ENCODE measurements at places on chromosomes 1 and 21. TPM values are rescaled to one million over a fixed set of nuclear protein-coding genes. Genes with fewer than 3 reads are reported as not detected.

RSPO1 gene
- total RNA-seq: not detected

MPL gene
- total RNA-seq: not detected

ZNF670 gene
- 1.5 TPM for total RNA-seq

KANK4 gene
- total RNA-seq: not detected

SIPA1L2 gene
- total RNA-seq: 0.86 TPM

FALEC gene
- total RNA-seq: 0.60 TPM

AVPR1B gene
- total RNA-seq: not detected

KCNE2 gene
- total RNA-seq: not detected

GUK1 gene
- 327 TPM for total RNA-seq

PTAFR gene
- 0.99 TPM for total RNA-seq

- H3K36me3 ChIP-seq: peaks cover 36% of the 10 kb centered on the region
- H3K4me3 ChIP-seq: peak overlapping the region; percentile 46
- H3K4me1 ChIP-seq: peaks cover 62% of the 10 kb centered on the region
- H3K27ac ChIP-seq: peak overlapping the region; percentile 76
These were observed 11.4 kb downstream of the FASLG start for GRCh38 chr1:172670316-172670715.

DNA sequence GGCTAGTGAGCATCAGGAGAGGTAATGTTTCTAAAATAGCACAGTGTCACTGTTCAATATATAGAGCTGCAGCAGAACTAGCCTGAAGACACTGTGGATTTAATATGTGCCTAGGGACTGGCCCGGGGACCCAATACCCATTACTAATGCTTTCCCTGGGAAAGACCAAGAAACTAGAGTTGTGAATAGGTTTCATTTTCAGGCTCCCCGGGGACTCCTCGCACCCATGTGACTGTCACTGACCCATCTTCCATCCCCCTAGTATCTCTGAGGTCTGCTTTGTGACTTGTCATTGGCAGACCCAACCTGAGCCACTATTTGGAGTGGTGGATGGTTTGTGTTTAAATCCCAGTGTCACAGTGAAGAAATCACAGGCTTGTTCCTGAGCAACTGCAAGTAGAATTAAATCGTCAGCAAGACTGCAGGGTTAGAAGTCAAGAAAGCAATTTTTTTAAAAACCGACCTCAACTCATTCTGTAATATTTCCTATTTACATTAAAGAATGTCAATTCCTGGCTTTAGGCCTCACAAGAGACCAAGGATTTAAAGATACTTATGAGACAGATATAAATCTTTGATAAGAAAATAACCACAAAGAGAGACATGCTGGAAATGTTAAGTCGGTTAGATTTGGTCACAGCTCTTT is 130.0 kb upstream of the TNR start:
- no peaks in the 10 kb centered on the region for H3K36me3 ChIP-seq
- no peak for DNase-seq
- H3K4me1 ChIP-seq: no peaks in the 10 kb centered on the region
- no peak overlapping the region for H3K27ac ChIP-seq
- H3K4me3 ChIP-seq: no peak overlapping the region

- H3K27me3 ChIP-seq: no peaks in the 10 kb centered on the region
- H3K4me1 ChIP-seq: peaks cover 6% of the 10 kb centered on the region
- DNase-seq: no peak
- H3K36me3 ChIP-seq: peaks cover 4% of the 10 kb centered on the region
These were observed 30.5 kb downstream of the TNFSF18 start for GRCh38 chr1:173020138-173020750.

- peak overlapping the region; percentile 5 for H3K27ac ChIP-seq
- H3K4me3 ChIP-seq: no peak overlapping the region
- H3K36me3 ChIP-seq: peaks cover 6% of the 10 kb centered on the region
- H3K4me1 ChIP-seq: no peaks in the 10 kb centered on the region
- no peak for DNase-seq
These were observed 141.8 kb downstream of the DISC1 start for GRCh38 chr1:231768416-231768815.

DNA sequence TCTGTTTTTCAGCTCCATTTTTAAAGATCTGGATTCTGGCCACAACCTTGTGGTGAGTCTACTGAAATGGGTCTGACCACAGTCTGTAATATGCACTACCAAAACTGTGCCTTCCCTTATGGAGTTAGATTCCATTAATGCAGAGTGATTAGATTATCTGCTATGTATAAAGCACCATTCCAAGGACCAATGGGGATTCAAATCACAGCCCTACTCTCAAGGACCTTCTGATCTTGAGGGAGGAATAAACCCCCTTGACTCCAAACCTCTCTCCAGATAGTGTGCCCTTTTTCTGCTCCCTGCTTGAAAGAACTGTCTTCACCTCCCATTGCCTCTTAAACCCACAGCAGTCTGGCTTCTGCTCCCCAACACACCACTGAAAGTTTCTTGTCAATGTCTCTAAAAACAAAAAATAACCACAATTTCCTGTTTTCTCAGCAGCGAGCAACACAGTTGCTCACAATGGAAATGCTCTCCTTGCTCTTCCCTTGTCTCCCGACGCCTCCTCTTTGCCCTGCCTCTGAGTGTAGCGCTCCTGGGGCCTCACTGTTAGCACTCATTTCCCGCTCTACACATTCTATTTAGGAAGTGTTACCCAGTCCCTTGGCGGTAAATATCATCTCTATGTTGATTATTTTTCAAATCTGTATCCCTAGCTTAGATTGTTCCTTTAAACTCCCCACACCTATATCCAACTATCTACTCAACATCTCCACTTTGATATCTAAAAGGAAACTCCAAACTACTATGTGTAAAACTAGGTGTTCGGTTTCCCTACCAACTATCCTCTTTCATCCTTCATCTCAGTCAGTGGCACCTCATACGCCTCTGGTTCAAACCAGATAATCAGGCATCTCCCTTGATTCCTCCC is 13.6 kb downstream of the PCNX2 start:
- DNase-seq: no peak
- H3K27ac ChIP-seq: peak overlapping the region; percentile 27
- H3K36me3 ChIP-seq: peaks cover 30% of the 10 kb centered on the region
- peak overlapping the region; percentile 47 for H3K4me3 ChIP-seq

DNA sequence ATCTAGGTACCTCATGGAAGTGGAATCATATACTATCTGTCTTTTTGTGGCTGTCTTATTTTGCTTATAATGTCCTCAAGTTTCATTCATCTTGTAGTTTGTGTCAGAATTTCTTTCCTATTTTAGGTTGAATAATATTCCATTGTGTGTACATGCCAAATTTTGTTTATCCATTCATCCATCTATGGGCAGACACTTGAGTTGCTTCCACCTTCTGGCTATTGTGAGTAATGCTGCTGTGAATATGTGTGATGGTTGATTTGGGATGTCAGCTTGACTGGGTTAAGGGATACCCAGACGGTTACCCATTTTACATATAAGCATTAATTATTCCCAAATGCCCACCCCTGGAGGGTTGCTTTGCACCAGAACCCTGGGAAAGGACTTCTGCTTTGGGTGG is 477.5 kb downstream of the PTPRU start:
- H3K4me3 ChIP-seq: no peak overlapping the region
- H3K27me3 ChIP-seq: peaks cover 4% of the 10 kb centered on the region
- no peak for DNase-seq

- H3K4me3 ChIP-seq: no peak overlapping the region
- no peak for DNase-seq
- peaks cover 2% of the 10 kb centered on the region for H3K4me1 ChIP-seq
- no peaks in the 10 kb centered on the region for H3K36me3 ChIP-seq
- no peak overlapping the region for H3K27ac ChIP-seq
- peaks cover 36% of the 10 kb centered on the region for H3K27me3 ChIP-seq
These were observed 5.0 kb downstream of the PALMD start for GRCh38 chr1:99650773-99651437.

GRCh38 chr1:78663923-78664322 is 14.3 kb downstream of the IFI44 start:
- no peak overlapping the region for H3K27ac ChIP-seq
- no peaks in the 10 kb centered on the region for H3K27me3 ChIP-seq
- peaks cover 29% of the 10 kb centered on the region for H3K4me1 ChIP-seq
- no peak for DNase-seq
- peaks cover 58% of the 10 kb centered on the region for H3K36me3 ChIP-seq

DNA sequence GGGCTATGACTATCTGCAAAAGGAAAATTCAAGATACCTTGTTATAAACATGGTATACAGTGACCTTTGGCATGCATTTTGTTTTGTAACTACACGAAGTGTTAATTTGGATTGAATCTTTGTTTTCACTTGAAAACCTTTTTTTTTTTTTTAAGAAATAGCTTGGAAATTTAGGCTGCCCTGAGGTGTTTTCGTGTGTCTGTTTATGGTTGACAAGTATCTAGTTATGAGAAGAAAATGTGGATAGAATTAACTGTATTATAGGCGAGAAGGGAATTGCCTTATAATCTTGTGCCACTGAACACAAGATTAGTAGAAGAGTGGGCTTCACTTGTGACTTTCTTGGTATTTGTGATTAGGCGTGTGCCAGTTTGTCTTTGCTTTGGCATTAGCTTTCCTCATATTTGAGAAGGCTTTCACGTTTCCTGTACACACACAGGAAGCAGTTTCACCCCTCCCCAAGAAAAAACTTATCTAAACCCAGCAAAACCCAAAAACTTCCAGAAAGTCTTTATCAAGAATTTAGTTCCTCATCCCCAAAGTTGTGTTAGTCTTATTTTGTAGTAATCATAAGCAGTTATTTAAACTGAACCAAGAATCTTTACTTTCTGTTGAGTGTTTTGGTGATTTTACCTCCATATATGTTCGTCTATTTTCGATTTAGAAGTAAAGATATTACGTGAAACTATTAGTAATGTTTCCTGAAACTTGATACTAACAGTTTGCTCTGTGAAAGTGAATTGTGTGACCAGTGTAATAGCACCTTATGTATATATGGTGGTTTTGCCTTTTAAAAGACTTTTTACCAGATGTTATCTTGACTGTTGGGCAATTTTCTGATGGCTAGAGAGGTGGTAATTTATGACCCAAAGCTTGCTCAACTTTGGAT is 3.8 kb downstream of the DYRK1A start:
- no peak for DNase-seq
- peaks cover 55% of the 10 kb centered on the region for H3K4me1 ChIP-seq
- H3K27me3 ChIP-seq: no peaks in the 10 kb centered on the region
- peak overlapping the region; percentile 85 for H3K27ac ChIP-seq
- peaks cover 4% of the 10 kb centered on the region for H3K36me3 ChIP-seq

DNA sequence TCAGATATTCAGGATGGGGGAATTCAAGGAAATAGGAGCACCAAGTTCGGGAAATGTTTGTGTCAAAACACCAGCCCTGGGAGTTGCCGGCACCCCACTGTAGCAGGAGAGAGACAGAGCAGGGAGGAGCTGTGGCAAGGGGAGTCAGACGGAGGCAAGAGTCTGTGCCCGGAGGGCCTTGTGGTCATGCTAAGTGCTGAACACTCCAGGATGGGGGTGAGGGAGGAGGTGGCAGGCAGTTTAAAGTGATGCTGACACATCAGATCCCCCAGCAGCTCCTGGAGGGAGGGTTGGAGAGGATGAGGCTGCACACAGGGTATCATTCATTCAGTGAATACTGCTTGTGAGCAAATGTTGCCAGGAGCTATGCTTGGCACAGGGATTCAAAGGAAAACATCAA is 150.3 kb upstream of the ETV3 start:
- H3K27ac ChIP-seq: no peak overlapping the region
- H3K4me1 ChIP-seq: no peaks in the 10 kb centered on the region
- no peaks in the 10 kb centered on the region for H3K36me3 ChIP-seq
- no peak for DNase-seq
- H3K27me3 ChIP-seq: peaks cover 7% of the 10 kb centered on the region

GRCh38 chr1:163013826-163014600 is 55.1 kb upstream of the RGS4 start:
- H3K4me3 ChIP-seq: no peak overlapping the region
- no peak for DNase-seq
- H3K27me3 ChIP-seq: no peaks in the 10 kb centered on the region
- H3K4me1 ChIP-seq: no peaks in the 10 kb centered on the region
- no peaks in the 10 kb centered on the region for H3K36me3 ChIP-seq
- no peak overlapping the region for H3K27ac ChIP-seq

DNA sequence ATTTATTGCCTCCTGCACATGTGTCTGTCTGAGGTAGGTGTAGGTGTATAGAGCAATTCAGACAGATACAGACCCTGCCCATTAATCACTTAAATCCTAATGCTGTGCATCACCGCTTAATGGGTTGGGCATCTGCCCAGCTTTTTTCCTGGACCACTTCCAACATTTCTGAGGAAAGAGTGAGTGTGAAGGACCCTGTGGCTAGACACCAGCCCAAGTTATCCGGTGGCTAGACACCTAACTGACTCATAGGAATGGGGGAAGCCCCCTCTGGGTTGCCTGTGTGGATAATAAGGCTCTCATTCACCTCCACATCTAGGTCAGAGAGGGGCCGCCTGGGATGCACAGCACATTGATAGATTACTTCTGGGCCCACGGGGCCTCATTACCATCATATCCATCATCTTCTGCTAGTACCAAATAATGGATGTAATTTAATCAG is 121.1 kb upstream of the RAVER2 start:
- no peak overlapping the region for H3K27ac ChIP-seq
- DNase-seq: no peak
- H3K36me3 ChIP-seq: no peaks in the 10 kb centered on the region
- H3K27me3 ChIP-seq: no peaks in the 10 kb centered on the region
- no peak overlapping the region for H3K4me3 ChIP-seq
- H3K4me1 ChIP-seq: peaks cover 7% of the 10 kb centered on the region

DNA sequence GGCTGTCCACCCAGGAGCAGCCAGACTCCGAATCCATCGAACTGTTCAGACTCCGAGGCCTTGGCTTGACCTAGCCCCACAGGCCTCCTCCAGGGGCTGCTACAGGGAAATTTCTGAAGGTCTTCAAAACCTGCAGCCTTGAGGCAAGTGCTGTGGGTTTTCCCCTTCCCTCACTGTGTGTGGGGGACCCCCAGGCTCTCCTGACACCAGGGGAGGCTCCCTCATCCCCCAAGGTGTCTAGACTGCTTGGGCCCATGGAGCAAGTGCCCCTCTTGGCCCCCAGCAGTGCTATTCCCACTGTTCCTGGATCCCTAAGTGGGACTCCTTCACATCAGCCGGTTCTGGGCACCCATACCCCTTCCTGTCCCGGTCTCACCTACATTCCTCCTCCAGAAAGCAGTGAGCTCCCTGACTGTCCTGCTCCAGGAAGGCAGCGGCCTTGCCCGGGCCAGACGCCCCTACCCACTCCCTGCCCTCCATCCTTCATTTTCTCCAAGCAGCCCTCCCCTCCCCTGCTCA is 814 bp downstream of the PAQR7 start:
- no peaks in the 10 kb centered on the region for H3K36me3 ChIP-seq
- peak overlapping the region; percentile 90 for H3K4me3 ChIP-seq
- peaks cover 9% of the 10 kb centered on the region for H3K4me1 ChIP-seq
- no peak for DNase-seq
- peak overlapping the region; percentile 66 for H3K27ac ChIP-seq

GRCh38 chr1:215282557-215282956 is 200.0 kb downstream of the KCNK2 start:
- DNase-seq: no peak
- H3K27ac ChIP-seq: no peak overlapping the region
- no peaks in the 10 kb centered on the region for H3K36me3 ChIP-seq
- no peaks in the 10 kb centered on the region for H3K27me3 ChIP-seq
- H3K4me3 ChIP-seq: no peak overlapping the region
- no peaks in the 10 kb centered on the region for H3K4me1 ChIP-seq

GRCh38 chr1:45569962-45570581 is 13.8 kb upstream of the NASP start:
- no peak overlapping the region for H3K4me3 ChIP-seq
- DNase-seq: peak; percentile 63
- peaks cover 2% of the 10 kb centered on the region for H3K4me1 ChIP-seq
- no peaks in the 10 kb centered on the region for H3K27me3 ChIP-seq

- H3K4me3 ChIP-seq: no peak overlapping the region
- DNase-seq: no peak
- H3K36me3 ChIP-seq: no peaks in the 10 kb centered on the region
- H3K4me1 ChIP-seq: no peaks in the 10 kb centered on the region
These were observed 289.2 kb upstream of the USP24 start for GRCh38 chr1:55504306-55504731.

Measured in activated naive CD8-positive, alpha-beta T cell treated with anti-CD3 and anti-CD28 coated beads, Interleukin-2, amount 10 ng/mL, durations not matched to agents 7 days and 5 days (primary cell).